ENCODE measurements at places on chromosomes 3 and 15.
A peak's percentile ranks its signal among the peaks of the same experiment; 100 is the strongest.

- no peak for DNase-seq
Observed at GRCh38 chr15:76084256-76084655, 24.5 kb downstream of the TMEM266 start.

DNA sequence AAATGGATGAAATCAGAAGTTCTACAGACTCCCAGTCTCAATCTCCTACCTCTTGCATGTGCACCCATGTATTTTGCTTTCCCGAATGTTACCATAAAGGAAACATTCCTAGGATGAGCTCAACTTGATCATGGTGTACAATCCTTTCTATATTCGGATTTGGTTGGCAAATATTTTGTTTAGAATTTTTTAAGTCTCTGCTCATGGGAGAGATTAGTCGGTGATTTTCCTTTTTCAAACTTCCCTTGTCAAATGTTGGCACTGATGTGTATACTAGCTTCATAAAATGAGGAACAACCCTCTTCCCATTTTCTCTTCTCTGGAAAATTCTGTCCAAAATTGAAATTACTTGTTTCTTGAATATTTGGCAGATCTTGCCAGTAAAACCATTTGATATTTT is 317.6 kb upstream of the RASGRP1 start:
- no peak for DNase-seq

- peak; percentile 99 for DNase-seq
Observed at GRCh38 chr15:96330450-96331143, at the start of gene NR2F2. Gene NR2F2 (plus strand): TSS chr15:96330700. CDS start chr15:96332106, 1,406 bp downstream.

DNA sequence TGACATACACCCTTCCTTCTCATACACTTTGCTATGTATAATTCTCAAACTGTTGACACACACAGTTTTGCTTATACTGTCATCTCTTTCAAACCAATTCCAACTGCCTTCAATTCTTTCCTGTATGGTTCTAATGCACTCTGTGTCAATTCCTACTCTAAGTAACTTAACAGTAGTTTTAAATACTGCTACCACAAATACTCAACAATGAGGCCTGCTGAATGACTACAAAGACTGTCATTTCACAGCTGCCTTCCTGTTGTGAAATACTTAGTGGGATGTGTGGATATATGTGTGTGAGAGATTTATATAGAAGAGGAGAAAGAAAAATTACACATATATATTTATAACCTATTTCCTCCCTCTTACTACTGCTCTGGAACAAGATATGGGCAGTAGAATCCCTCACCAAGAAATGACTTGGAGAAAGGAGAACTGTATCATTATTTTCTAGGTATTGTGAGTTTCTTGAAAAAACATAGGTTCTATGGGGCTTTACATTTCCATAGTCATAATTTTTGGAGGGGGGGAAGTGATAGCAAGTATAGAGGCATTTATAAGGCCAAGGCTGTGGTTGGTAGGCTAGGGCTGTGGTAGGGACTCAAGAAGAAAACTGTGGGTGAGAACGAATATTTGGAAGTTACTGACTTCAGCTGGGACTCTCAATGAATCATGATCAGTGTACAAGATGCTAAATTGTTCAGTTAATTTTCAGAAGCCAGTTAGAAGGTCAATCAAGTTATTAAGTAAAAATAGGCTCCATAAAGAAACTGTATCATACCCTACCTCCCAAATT is 88.7 kb downstream of the ANKRD28 start:
- no peak for DNase-seq

- DNase-seq: peak; percentile 23
Observed at GRCh38 chr15:41503669-41504010, 10.0 kb downstream of the ITPKA start.

DNA sequence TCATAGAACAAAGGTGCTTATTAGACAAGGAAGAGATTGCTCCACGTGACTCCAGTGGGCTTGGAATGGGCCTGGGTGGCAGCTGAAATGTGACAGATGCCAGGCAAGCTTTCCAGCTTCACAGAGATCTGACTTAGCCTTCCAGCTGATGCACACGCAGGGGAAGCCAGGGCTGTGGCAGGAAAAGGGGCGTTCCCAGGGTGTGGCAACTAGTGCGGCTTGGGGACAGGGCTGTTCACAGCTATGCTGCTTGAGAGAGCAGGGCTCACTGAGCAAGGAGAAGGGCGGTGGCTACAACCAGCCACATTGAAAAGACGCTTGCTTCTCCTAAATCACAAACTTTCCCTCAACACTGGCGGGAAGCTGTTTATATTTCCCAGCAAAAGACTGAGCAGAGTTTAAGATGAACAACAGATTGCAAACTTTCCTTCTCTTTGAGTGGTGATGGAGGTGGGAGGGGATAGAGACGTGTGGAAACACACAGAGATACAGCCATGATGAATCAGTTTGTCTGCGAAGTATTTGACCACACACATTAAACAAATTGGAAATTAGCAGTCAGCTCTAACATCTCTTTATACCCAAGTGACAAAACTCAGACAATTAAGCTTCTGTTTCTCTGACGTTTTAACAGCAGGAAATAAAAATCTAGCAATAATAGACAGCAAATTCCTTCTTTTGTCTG is 127.5 kb downstream of the BDH1 start:
- DNase-seq: peak; percentile 73

DNA sequence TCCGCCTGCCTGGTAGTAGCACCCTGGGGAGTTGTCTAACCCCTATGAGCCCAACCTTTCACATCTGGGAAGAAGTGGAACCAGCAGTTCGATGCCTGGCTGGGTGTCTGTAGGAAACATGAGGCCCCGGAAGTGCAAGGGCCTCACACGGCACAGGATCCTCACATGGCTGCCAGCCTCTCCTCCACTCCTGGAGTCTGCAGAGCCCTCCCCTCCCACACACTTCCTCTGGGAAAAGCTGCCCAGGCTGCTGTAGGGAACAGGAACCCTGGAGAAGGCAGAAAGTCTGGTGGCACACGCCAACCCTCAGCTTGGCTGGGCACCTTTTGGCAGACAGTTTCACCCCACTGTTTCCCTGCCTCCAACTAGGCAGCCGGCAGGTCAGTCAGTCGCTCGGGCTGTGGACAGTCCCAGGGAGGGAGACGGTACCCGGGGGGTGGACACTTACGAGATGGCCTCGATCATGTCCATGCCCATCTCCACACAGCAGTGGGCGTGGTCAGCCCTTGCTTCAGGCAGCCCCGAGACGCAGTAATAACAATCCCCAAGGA is 118.4 kb downstream of the ADCY5 start:
- no peak for DNase-seq
